MV-4-11 (cell line): ENCODE measurements at places on chromosomes 5 and 9.

- DNase-seq, result no peak
Observed at GRCh38 chr9:83280268-83280667, 217.3 kb upstream of the RASEF start.

GRCh38 chr5:10441992-10442435 lies 335 bp downstream of the ROPN1L start:
- DNase-seq, result no peak

GRCh38 chr9:121214005-121214404 lies 12.3 kb upstream of the RAB14 start:
- no peak for DNase-seq

DNA sequence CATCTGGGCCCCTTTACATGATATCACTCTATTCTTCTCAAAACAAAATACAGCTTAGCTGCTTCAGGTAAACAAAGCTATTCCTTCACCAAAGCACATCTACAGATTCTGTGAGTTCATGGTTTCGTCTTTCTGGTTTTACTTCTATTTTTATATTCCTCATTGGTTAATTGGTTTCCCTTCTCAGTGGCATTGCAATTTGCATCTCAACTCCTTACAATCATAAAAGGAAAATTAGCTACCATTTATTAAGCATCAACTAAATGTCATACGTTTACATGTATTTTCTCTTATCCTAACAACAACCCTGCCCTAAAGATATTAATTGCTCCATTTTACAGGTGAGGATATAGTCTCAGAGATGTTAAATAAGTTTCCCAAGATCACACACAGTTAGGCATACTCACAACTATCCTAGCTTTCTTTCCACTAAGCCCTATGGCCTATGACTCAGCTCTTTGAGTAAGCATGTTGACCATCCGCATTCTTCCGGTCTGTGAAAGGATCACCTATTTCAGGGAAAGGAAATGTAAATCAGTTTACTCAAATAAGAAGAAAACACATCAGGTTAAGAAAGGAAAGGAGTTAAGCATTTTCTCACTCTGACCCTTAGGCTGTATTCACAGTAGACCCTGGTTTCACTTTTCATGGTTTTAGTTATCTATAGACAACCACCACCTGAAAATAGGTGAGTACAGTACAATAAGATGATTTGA lies 146.1 kb downstream of the CAAP1 start:
- DNase-seq, result no peak

DNA sequence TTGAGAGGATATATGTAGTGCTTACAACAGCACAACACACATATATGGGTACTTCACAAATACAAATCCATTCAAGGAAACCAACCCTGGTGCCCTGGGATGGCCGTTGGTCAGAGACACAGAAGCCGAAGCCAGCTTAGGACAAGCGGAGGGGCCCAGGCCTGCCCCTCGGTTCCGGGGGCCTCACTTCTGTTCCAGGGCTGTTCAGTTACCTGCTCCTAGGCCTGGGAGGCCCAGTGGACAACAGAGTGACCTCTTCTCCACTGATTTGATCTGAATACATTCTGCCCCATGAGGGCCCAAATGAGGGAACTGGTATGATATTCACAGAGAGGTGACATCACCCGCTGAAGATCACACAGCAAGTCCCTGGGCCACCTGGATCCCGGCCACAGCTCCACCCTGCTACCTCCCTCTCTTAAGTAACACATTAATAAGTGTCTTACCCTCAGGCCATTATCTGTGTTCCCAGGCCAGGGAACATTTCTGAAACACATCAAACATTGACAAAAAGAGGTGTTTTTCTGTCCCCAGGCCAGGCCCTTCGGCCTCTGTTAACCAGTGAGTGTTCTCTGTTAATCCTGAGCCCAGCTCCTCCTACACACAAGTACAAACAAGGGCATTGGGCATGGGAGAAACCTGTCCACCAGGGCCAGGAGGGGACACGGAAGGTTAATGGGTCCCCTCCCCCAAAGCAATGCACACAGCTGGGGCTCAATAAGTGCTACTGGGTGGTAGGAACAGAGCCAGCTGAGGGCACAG lies 4.5 kb upstream of the GRHPR start:
- no peak for DNase-seq

DNA sequence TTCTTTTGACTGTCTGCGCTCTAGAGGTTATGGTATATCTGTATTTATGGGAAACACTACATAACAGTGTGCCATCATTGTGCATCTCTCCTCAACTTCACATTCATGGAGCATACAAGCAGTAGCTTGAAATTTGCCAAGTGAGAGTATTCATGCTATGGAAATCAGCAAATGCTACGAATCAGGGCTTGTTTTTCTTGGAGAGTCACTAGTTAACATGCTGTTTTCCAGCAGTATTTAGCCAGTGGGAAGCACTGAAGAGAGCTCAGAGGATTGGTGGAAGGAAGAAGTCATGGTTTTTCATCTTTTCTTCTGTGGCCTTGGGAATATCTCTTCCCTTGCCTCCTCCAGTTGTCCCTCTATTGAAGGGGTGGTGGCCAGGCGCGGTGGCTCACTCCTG lies 303.0 kb downstream of the PSAT1 start:
- DNase-seq, result no peak

DNA sequence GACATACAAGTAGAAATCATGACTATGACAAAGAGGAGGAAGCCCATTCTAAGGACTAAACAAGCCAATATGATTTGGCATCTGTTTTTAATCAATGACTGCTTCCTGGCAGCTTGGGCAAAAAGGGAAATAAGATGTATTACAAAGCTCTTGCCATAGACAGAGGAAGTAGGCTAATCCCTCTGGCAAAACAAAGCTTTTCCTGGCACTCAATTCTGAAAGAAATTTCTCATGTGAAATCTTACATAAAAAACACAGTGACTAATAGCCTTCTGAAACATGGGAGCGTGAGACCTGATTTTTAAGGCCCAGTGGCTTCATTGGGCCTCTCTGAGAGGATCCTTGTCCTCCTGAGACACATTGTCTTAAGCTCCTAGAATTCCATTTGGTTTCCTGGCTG lies 93.6 kb downstream of the COL23A1 start:
- peak; percentile 94 for DNase-seq

DNA sequence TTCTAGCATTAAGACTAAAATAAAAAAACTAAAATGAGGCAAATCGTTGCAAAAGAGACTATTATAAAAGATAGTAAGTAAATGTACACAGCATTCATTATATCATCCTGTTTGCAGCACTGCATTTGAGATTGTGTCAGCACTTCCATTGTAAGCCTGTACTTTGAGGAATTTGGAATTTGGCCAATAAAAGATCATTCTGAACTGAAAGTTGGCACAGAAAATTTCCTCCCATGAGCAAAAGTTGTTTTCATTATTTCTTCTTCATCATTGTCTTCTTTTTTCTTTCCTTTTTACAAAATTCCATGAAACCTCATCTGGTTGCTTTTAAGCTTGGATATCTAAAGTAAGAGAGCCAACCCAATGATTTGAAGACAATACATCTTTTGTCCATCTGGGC lies 199.3 kb upstream of the ADAMTSL1 start:
- no peak for DNase-seq

DNA sequence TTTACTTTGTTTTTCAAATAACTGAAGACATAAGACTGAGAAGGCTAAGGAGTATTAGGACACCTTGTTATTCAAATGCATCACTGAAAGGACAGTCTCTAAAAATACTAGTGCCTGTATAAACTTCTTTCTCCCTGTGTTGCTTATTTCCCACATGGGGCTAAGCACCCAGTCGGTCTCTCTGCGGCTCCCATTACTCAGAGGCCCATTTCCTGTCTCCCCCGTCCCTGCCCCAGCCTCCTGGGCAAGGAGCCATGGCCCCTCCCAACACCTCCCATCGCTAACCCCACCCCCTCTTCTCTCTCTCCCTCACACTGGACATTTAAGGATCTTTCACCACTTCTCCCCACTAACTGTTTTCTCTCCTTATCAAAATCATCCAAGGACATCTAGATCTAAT lies 81.9 kb downstream of the EBF1 start:
- peak; percentile 80 for DNase-seq

DNA sequence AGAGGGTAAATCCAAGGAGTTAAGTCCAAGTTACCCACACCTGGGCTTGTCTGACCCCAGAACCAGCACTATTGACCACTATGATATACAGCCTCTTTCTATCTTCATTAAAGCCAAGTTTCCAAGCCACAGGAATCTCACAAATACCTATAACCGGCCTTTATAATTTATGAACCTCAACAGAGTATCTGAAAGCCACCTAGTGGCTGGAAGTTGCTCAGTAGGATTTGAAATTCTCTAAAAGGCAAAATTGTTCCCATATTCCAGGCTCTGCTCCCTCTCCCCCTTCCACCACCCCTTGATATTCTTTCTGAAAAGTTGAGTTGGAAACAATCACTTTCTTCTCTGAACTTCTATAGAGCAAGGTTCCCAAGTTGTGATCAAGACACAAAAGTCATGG lies 106.4 kb upstream of the GPR151 start:
- DNase-seq, result no peak

GRCh38 chr5:157603333-157604190 lies 28.0 kb upstream of the ADAM19 start:
- DNase-seq, result peak; percentile 94

DNA sequence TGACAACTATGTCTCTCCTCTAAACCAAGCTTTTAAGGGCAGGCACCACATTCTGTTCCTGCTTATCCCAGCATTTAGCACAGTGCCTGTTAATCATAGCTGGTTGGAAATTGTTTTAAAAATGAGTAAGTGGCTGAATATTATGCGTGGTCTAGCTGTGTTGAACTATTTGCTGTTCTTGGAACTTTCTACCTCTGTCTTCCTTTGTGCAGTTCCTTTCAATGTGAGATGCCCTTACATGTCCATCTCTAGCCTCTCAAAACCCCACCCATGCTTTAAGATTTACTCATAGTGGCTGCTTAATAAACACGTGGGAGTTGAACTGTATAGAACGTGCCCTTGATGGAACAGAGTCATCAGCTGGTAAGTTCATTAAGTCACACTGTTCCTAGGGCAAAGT lies 34.5 kb downstream of the C9orf57 start:
- no peak for DNase-seq

GRCh38 chr5:159218595-159219023 lies 9.3 kb upstream of the RNF145 start:
- DNase-seq, result no peak

- DNase-seq, result no peak
Observed at GRCh38 chr9:21811914-21812313, 9.5 kb downstream of the MTAP start.

- no peak for DNase-seq
Observed at GRCh38 chr5:128376577-128376976, 161.5 kb downstream of the FBN2 start.

GRCh38 chr5:179121667-179122111 lies 61.5 kb downstream of the ZNF354C start:
- no peak for DNase-seq

GRCh38 chr5:136984772-136985446 lies 514.2 kb downstream of the SPOCK1 start:
- no peak for DNase-seq

GRCh38 chr5:136799806-136800372 lies 434.5 kb upstream of the TRPC7 start:
- no peak for DNase-seq

- DNase-seq, result no peak
Observed at GRCh38 chr5:45264447-45264846, 431.7 kb downstream of the HCN1 start.

DNA sequence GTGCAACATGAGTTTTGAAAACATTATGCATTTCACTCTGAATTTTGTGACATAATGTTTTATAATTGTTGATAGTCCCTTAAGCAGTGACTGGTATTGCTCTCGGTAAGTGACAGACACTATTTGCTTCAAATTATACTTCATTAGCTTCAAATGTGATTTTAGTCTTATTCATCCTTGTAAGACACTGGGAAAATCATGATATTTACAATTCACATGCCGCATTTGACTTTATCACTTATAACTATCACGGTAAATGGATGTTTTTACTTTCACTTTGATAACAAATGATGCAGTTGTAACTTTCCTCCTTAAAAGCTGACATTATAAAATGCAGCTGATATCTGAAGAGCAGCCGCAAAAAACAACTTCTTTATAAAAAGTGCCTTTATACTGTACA lies 44.1 kb upstream of the ITGA2 start:
- DNase-seq, result no peak

- DNase-seq, result no peak
Observed at GRCh38 chr9:134063571-134064450, 4.0 kb downstream of the BRD3 start.

- no peak for DNase-seq
Observed at GRCh38 chr9:131873891-131874440, 134.1 kb upstream of the RAPGEF1 start.

- DNase-seq, result no peak
Observed at GRCh38 chr5:73433272-73433981, 15.2 kb downstream of the FOXD1 start.

DNA sequence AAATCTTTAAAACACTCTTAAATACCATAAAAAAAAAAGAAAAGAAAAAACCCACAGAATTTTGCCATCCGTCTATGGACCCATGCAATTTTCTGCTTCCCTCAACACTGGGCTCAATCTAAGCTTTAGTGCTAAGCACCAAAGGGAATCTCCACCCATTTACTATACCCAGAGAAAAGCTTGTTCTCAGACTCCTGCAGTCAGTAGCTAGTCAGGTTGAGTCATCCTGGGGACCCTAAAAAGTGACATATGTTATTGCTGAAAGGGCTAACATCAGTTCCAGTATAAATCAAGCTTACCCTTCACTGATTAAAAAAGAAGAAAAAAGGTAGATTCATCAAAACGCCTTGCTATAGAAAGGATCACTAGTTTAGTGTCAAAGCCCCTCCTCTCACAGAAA lies 177.6 kb downstream of the MUSK start:
- DNase-seq, result no peak

DNA sequence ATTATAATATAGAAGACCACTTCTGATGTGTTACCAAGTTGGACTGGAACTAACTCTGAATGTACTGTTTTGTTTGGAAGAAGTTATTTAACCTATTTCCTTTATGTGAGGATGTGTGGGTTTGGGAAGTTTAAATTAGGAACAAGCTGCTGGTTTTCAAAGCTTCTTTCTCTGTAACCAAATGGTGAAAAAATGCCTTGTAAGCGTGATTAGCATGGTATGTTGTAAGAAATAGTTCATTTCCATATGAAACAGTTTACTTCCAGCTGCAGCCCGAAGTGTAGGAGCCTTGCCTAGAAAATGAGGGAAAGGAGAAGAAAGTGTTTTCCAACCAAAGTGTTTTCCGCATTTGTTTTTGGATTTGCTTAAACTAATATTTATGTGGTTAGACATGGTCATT lies 36.0 kb downstream of the TTC1 start:
- peak; percentile 55 for DNase-seq

DNA sequence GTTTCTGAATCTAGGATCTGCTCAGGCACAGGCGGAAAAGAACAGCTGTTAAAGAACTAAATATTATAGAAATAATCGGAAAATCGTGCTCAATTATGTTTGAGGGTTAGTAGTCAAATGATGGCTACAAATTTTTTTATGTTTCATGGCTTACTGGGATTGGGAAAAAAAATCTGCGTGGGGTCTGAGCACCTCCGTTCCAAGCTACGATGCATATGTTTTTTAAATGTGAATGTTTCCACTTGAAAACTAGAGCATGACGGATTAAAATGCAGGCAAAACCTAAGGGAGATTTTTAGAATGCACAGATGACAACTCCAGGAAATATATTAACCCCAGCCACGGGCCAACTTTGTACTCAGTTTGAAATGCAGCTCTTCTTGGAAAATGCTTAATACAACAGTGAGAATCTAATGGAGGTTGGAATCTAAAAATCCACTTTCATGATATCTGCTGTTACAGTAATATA lies 5.3 kb downstream of the OTP start:
- DNase-seq, result no peak

- DNase-seq, result no peak
Observed at GRCh38 chr9:15211815-15212495, 95.1 kb downstream of the TTC39B start.
